ENCODE measurements at places on chromosomes 6 and 20. TPM values are rescaled to one million over a fixed set of nuclear protein-coding genes. Genes with fewer than 3 reads are reported as not detected.

Gene NHSL1
- total RNA-seq, result 17.8 TPM

Gene SIRPB2
- 4.5 TPM for total RNA-seq

Gene SAMD10
- 14.4 TPM for total RNA-seq

Gene PI16
- total RNA-seq, result 1.9 TPM

Gene CRISP3
- total RNA-seq, result 0.48 TPM

Gene SNX3
- total RNA-seq, result 102 TPM
